ENCODE measurements at places on chromosomes 16 and 17.

- DNase-seq = no peak
Observed at GRCh38 chr16:4606354-4606753, 8.3 kb downstream of the UBALD1 start.

DNA sequence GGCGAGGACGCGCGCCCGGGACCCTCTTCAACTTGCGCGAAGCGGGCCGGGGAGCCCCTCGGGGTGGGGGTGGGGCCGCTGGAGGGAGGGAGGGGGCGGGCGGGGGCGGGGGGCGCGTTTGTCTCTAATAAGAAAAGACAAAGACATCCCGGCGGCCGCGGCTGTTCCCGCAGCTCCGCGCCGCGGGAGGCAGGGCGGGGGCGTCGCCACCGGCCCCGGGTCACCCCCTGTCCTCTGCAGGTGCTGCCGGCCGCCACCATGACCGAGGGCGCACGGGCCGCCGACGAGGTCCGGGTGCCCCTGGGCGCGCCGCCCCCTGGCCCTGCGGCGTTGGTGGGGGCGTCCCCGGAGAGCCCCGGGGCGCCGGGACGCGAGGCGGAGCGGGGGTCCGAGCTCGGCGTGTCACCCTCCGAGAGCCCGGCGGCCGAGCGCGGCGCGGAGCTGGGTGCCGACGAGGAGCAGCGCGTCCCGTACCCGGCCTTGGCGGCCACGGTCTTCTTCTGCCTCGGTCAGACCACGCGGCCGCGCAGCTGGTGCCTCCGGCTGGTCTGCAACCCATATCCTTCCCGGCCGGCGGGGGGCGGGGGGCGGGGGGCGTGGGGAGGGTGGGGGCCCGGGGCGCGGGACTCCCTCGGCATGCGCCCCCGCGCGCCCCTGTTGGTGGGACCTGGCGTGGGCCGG lies 714 bp downstream of the CACNA1H start:
- no peak for DNase-seq

- no peak for DNase-seq
Observed at GRCh38 chr16:52953215-52953614, 99.5 kb downstream of the CHD9NB start.

DNA sequence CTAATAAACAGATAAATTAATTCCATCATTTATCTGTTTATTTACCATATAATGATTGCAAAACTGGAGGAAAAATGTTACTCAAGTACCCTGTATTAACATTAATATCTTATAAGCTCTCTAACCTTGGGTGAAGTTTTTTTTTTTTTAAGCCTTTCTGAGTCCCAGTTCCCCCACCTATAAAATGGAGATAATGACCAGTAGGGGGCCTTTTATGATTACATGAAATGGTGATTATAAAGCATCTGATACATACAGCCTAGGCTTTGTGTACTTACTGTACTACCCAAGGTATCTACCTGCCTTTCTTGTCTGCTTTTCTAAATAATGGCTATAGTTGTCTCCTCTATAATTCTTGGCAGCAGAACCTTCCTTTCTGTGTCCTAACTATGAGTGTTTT lies 22.6 kb downstream of the LRRC36 start:
- DNase-seq = no peak

GRCh38 chr17:72982680-72983079 lies 109.8 kb downstream of the SLC39A11 start:
- no peak for DNase-seq

- DNase-seq = no peak
Observed at GRCh38 chr17:57649731-57650484, 95.2 kb downstream of the CCDC182 start.
